ENCODE measurements at places on chromosomes 2 and 18.

GRCh38 chr2:109535217-109535946 lies 78.4 kb downstream of the SEPTIN10 start:
- DNase-seq, result no peak

- DNase-seq, result no peak
Observed at GRCh38 chr2:225937625-225938187, 538.2 kb downstream of the NYAP2 start.

- no peak for DNase-seq
Observed at GRCh38 chr2:100877555-100877954, 57.6 kb downstream of the NPAS2 start.

DNA sequence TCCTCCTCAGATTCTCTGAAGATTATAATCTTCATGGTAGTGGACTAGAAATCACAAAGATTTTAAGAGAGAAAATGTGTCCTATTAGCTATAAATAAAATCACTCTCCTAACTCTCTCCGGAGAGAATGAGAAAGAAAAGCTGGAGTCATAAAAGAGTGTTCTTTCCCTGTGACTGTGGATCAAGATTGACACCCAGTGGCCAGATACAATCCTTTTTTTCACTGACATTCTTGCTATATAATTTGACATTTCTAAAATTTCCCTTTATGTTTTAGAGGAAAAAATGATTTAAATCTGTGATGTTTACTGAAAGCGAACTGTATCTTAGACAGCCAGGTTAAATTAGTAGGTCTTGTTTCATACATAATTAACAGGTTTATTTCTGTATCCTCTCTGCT lies 35.4 kb upstream of the LRP2 start:
- no peak for DNase-seq

- no peak for DNase-seq
Observed at GRCh38 chr2:38700881-38701458, 35.1 kb downstream of the GALM start.

DNA sequence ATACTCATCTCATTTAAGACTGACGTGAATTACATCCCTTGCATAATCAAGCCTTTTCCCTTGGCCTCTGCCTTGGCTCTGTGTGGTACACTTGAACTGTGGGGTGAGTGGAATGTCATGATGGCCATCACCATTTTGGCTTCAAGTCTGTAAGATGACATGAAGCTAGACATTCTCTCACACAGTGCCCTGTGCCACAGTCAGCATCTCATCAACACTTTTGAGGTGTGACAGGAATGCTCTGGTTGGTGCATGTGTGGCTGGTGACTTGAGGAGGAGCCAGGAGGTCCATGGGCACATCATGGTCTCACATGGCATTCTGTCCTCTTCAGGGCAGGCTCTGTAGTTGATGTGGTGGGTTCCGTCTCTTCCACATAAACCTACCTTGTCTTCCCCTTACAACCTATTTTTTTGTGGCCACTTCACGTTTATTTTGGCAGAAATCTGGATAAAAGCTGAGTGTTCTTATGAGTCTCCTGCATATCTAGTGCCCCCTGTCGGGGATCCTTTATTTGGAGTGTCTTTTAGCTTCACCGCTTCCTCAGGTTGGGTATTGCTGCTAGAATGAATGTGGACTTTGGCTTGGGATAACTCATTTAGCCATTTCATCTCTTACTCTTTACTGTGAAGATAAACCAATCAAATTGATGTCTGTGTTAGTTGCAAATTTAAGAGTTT lies 28.1 kb downstream of the MAP4K4 start:
- DNase-seq, result no peak

- DNase-seq, result no peak
Observed at GRCh38 chr2:234528410-234529148, 31.7 kb upstream of the ARL4C start.

DNA sequence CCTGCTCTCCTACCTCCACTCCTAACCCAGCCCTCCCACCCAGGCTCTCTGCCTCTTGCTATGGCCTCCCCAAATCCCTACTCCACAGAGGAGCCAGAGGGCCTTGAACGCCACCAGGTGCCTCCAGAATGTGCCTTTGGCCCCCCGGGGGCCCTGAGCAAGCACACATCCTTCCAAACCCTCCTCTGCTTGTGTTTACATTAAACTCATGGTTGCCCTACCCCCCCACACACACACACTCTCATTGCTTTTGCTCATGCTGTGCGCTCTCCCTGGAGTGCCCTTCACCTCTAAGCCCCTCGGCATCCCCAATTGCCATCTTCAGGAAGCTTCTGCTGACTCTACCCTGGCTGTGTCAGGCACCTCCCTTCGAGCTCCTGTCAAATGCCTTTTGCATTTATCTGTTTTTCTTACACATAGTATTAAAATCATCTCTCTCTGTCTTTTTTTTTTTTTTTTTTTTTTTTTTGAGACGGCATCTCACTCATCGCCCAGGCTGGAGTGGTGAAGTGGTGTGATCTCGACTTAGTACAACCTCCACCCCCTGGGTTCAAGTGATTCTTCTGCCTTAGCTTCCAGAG lies 16.3 kb upstream of the TET3 start:
- DNase-seq, result no peak

GRCh38 chr2:100013892-100014677 lies 128.3 kb downstream of the AFF3 start:
- DNase-seq, result peak; percentile 93

DNA sequence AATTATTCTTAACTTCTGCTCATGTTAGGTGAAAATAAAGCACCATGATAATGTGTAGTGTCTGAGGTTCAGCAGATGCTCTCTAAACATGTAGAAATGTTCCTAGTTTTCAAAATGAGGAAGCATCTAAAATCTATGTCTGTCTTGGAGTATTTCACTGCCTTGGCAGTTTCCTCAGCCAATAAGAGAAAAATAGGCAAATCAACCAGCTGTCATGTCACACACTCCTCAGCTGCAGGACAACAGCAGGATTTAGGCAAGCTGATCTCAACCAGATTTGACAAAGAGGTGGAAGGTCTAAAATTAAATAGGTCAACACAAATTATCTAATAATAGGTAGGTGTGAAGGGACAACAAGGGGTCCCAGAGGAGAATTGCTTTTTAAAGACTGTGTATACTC lies 164.1 kb upstream of the BOD1L2 start:
- DNase-seq, result no peak

- DNase-seq, result peak; percentile 47
Observed at GRCh38 chr2:166230024-166230723, 102.4 kb upstream of the SCN1A start.

DNA sequence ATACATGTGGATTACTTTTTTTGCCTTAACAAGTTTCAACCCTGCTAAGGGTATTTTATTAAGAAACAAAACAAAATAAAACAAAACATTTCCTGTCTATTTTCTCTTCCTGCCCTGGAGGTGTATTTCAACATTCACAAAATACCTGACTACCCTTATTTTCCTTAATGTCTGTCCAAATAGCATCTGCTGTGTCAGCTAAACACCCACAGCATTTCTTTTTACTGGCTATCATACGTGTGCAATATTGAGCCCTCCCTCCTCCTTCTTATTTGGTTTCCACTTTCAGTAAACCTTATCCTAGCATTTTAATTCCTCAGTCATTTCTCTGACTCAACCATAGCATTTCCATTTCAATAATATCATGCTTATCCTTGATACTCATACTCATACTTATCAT lies 1420.0 kb upstream of the ZEB2 start:
- no peak for DNase-seq

GRCh38 chr18:59006461-59007067 lies 133.1 kb upstream of the SEC11C start:
- DNase-seq, result peak; percentile 62

GRCh38 chr2:176147800-176148496 lies 3.4 kb upstream of the HOXD4 start:
- DNase-seq, result no peak

DNA sequence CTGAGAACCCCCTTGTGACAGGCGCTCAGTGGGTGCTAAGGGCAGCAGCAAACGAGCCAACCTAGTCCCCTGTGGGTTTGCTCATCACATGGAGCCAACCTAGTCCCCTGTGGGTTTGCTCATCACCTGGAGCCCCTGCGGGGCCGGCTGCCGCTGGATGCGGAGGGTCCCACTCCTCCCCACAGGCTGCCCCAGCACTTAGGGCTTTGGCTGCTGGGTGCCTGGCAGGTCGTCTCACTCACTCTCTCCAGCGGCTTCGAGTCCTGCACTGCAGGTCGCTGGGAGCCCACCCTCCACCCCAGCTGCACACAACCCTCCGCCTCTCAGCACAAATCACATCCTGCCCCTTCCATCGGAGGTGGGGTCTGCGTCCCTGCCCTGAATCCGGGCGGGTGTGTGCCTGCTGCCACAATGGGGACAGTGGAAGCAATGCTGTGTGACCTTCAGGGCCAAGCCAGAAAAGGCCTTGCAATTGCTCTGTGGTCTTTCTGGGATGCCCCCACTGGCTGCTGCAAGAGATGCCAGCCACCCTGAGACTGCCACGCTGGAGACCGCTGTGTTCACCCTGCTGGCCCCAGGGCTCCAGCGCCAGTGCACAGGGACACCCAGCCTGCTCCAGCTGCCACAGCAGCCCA lies 248.1 kb upstream of the SALL3 start:
- no peak for DNase-seq

- no peak for DNase-seq
Observed at GRCh38 chr18:22363867-22364463, 53.8 kb downstream of the CTAGE1 start.

- no peak for DNase-seq
Observed at GRCh38 chr2:178070824-178071223, 1.8 kb downstream of the PDE11A start.

DNA sequence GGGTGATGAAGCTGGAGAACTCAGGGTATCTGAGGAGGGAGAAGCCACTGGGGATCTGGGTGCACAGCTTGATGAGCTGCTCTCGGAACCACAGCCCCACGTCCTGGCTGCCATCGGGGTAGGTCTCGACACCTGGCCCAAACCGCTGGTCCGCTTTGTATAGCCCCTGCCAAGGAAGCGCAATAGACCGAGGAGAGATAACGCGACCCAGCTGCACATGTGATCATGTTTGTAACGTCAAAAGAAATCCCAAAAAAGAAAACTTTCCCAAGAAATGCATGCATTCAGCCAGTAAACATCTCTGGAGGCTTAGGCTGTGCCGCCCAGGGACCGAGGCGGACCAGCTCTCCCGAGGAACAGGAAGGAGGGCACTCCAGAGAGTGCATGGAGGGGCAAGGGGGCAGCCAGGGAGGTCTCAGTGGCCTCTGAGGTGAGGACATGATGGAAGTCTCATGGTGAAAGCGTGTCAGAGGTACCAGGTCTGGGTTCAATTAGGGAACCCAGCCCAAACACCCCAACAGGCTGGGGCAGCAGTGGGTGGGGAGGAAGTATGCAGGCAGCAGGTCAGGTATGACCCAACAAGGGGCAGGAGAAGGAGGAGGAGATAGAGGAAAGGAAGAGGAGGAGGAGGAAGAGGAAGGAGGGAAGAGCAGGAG lies 28.3 kb downstream of the ANKMY1 start:
- DNase-seq, result no peak
